ENCODE measurements at places on chromosomes 5 and 9.
A peak's percentile ranks its signal among the peaks of the same experiment; 100 is the strongest.

- no peak for DNase-seq
Measured at GRCh38 chr5:57416278-57416994, 66.2 kb downstream of the ACTBL2 start.

- DNase-seq: no peak
Measured at GRCh38 chr9:2344436-2344835, 277.2 kb upstream of the VLDLR start.

GRCh38 chr9:33374634-33375237, 27.6 kb downstream of the AQP7 start:
- DNase-seq: peak; percentile 70

GRCh38 chr9:84294241-84294950, 46.2 kb downstream of the SLC28A3 start:
- no peak for DNase-seq

DNA sequence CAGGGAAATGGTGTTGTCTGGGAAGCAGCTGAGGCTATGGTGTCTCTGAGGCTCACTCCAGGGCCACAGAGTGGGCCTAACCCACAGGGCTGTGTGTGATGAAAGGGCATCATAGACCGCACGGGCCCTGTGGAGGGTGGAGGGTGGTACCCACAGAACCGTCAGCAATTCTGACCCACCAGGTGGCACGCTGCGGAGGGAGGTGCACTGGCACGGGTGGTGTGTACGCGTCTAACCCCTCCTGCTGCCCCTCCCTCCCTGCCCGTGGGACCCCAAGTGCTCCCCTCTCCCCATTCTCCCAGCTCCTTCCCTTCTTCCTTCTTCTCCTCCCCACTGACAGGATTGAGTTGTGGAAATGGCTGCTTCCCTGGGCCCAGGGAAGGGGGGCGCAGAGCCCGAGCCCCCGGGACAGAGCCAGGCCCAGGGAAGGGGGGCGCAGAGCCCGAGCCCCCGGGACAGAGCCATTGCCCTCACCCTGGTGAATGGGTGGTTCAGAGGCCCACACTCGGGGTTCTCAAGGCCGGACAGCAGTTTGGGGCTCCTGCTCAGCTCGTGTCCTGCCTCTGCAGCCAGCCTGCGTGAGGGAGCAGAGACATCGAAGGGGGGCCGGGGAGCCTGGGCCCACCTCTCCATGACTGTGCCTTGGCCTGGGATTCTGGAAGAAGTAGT, 6.8 kb downstream of the LCN10 start:
- no peak for DNase-seq

DNA sequence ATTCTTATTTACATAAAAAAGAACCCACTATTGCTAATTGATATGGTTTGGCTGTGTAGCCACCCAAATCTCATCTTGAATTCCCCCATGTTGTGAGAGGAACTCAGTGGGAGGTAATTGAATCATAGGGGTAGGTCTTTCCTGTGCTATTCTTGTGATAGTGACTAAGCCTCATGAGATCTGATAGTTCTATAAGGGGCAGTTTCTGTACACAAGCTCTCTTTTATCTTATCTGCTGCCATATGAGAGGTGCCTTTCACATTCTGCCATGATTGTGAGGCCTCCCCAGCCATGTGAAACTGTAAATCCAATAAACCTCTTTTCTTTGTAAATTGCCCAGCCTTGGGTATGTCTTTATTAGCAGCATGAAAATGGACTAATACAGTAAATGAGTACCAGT, 58.2 kb upstream of the PRR16 start:
- no peak for DNase-seq

- DNase-seq: no peak
Measured at GRCh38 chr9:86645303-86645702, 291.1 kb upstream of the TUT7 start.

- no peak for DNase-seq
Measured at GRCh38 chr9:108156270-108156998, 666.9 kb upstream of the KLF4 start.

- no peak for DNase-seq
Measured at GRCh38 chr5:106408141-106408540, 1262.6 kb downstream of the EFNA5 start.

GRCh38 chr5:16844952-16845351, 91.1 kb downstream of the MYO10 start:
- DNase-seq: no peak

GRCh38 chr5:9534881-9535517, 10.9 kb downstream of the SEMA5A start:
- DNase-seq: no peak

DNA sequence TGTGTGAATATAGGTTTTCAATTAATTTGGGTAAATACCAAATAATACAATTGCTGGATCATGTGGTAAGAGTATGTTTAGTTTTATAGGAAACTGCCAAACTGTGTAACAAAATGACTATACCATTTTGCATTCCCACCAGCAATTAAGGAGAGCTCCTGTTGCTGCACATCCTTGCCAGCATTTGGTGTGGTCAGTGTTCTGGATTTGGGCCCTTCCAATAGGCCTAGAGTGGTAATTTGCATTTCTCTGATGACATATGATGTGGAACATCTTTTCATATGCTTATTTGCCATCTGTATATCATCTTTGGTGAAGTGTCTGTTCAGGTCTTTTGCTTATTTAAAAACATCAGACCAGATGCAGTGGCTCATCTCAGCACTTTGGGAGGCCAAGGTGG, 11.6 kb upstream of the RFK start:
- DNase-seq: no peak

GRCh38 chr9:112505607-112506006, 19.0 kb downstream of the KIAA1958 start:
- DNase-seq: no peak

DNA sequence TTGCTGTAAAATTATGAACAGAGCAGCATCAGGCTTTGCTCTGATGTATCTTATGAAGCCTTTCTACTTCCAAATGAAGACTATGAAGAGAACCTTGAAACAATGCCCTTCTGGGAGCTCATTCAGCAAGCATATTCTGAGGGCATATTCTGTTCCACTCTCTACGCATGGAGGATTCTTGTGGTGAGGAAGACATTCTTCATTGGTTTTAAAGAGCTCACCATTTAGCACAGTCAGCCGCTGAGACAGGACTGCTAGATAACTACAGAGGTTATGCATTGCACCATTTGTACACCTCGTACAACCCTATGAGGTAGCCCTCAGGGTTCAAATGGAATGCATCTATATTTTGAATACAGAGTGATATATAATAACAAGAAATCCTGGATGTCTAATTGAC, 61.0 kb downstream of the INVS start:
- no peak for DNase-seq

DNA sequence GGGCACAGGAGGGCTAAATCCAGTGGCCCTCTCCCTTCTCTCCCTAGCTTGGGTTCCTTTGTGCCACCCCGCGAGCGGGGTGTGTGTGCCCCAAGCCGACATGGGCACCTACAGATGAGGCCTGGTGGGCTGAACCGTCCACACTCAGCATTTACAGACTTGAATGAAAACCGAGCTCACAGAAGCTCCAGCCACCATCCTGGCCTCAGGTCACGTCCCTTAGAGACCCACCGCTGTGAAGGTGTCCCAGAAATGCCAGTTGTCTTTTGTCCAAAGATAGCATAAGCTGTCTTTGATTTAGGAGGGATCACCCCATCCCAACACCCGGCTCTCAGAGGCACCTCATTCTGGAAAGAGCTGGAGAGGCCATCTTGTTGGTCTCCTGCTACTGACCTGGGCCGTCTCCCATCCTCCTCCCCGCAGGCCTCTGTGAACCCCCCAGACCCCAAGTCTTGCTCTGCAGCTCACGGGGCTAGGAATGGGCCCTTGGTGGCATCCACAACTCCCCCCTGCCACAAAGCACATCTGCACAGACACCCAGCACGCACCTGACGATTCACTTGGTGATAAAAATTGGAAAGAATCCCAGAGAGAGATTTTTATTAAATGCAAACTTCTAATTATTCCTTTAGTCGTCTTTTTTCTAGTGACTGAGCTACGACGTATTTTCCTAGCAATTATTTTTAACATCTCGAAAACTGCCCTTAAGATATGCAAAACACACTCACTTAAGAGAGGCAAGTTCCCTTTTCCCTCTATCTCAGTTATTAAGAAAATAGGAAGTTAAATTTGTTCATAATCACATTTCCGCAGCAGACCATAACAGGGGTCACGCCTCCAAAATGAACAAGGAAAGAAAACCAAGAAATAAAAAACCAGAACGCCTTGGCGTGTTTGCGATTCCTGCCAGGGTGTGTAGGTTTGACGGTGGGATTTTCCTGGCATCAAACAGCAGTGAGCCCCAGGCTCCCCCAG, 80.5 kb upstream of the LMX1B start:
- no peak for DNase-seq

DNA sequence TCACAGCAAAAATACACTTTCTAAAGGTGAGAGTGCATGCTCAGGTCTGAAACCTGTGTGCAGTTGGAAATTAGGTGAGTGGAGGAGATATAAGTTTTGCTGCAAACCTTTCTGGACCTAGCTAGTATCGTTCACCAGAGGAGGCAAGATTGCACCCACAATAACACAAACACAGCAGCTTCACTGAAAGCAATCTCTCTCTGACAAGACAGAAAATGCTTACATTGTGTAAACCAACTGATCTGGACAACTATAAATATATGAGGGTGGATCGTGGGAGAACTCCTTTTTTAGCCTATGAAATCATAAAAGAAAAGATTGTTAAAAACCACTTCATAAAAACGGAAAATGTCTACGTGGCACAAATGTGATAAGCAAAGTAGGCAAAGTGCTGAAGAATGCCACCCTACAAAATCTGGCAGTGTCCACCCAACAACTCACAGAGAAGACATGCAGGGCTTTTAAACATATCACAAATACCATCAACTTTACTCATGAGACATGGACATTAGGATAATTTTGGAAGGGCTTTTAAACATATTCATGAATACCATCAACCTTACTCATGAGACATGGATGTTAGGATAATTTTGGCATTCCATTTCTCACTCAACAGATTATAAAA, 134.3 kb downstream of the CDH18 start:
- DNase-seq: no peak

DNA sequence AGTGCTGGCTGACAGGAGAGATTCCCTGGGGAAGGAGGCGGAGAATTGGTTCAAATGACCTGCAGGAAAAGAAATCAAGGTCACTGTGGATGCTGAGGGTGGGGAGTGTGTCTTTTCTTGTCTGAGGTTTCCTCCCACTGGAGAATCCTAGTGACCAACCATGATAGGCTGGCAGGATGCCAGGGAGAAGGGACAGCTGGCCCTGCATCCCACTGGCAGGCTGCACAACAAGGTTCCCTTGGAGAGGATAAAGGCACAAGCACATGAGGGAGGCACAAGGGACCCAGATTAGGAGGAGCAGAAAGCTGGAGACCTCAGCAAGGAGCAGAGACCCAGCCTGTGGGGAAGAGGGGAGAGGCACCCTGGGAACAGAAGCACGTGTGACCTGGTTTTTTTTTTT, 11.4 kb upstream of the ZDHHC12 start:
- DNase-seq: no peak

DNA sequence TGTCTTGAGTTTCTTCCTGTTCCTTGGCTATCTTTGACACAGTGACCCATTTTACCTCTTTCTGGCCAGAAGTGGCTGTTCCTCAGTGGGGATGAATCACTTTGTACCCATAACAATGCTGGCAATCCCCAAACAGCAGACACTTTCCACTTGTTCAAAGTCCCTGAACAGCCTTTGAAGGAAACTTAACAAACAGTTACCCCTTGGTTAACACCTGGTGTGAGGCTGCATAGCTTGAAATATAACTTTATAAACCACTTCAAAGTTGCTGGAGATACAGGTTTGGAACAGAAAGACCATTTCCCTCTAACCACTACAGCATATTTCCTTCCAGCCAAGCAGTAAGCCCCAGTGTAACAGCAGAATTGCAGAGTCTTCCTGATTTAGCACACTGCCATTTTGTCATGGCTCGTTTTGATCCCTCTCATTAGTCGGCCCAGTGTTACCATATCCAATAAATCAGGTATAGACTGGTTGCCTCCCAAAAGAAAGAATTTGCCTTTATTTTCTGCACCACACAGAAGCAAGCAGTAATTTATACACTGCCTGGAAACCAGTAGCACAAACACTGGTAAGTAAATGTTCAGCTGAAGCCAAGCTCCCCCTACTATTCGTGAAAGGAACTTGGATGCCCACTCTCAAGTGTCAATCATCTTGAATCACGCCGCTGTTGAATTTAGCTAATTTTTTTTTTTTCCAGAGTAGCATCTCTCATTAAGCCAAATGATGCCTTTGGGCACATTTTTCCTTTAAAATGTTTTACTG, 225.9 kb downstream of the PIK3R1 start:
- DNase-seq: peak; percentile 32

GRCh38 chr5:143801252-143801939, 10.6 kb upstream of the HMHB1 start:
- DNase-seq: no peak

- no peak for DNase-seq
Measured at GRCh38 chr5:134145041-134145757, 30.7 kb downstream of the TCF7 start.

- DNase-seq: peak; percentile 16
Measured at GRCh38 chr5:124651663-124652513, 94.6 kb downstream of the ZNF608 start.

All from CD4-positive, alpha-beta T cell treated with Interleukin-17A for 1 hour (primary cell).